ENCODE measurements at places on chromosomes 13 and 19.

- DNase-seq: no peak
Measured at GRCh38 chr19:13036366-13036976, 41.2 kb downstream of the NFIX start.

DNA sequence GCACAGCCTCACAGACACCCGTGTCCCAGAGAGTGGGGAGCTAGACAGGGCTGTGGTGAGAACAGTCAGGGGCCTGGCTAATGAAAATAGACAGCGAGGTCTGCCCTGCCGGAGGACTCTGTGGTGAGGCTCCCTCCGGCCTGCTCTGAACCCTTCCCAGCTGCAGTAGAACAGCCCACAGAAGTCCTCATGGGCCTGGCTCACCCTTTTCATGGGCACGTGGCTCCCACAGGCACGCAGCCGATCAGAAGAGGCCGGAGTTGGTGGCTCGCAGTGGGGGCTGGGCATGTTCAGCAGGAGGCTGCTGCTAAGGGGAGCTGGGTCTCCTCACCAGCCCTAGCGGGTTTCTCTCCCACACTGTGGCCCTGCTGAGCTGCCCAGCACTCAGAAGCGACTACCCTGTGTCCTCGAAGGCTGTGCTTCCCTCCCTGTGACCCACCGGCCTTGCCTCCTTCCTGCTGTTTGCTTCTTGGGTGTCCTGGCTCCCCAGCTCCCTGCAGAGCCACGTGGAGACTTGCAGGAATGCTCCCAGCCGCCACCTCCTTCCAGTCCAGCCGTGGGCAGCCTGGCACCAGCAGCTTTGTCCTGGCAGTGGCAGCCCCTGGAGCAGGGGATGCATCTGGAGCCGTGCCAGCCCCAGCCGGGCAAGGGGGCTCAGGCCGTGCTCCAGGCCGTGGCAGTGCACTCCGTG lies 138.7 kb downstream of the KDM4B start:
- no peak for DNase-seq

- DNase-seq: no peak
Measured at GRCh38 chr19:2252055-2252796, 3.1 kb downstream of the AMH start.

GRCh38 chr13:99376132-99376531 lies 68.9 kb upstream of the GPR183 start:
- DNase-seq: no peak

DNA sequence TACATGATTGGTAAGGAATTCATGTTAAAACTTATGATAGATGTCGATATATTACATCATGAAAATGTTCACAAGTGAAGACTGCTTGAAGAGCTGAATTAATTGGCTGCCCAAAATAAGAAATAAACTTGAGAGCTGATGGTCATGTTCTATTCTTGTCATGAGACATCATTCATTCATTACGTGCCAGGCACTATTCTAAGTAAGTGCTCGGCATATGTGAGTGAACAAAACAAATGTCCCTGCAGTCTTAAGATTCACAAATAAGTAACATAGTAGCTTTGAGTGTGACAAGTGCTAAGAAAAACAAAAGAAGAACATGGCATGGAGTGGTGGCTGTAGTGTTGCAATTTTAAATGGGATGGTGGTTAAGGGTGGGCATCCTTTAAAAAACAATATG lies 329.3 kb downstream of the SUCLA2 start:
- DNase-seq: no peak

- no peak for DNase-seq
Measured at GRCh38 chr13:100108913-100109507, 20.1 kb downstream of the PCCA start.

- no peak for DNase-seq
Measured at GRCh38 chr19:40682431-40682964, 8.0 kb downstream of the NUMBL start.

All from stimulated activated CD8-positive, alpha-beta memory T cell treated with anti-CD3 and anti-CD28 coated beads, Interleukin-15, amount 100 ng/mL, for 1 hour (primary cell).